ENCODE measurements at places on chromosomes 3 and 15. TPM values are rescaled to one million over a fixed set of nuclear protein-coding genes. Genes with fewer than 3 reads are reported as not detected.
A peak's percentile ranks its signal among the peaks of the same experiment; 100 is the strongest.

GRCh38 chr3:24156466-24156865, 211.4 kb downstream of the NR1D2 start:
- H3K27ac ChIP-seq = no peak overlapping the region
- H3K36me3 ChIP-seq = no peaks in the 10 kb centered on the region
- no peak overlapping the region for H3K4me3 ChIP-seq
- no peaks in the 10 kb centered on the region for H3K4me1 ChIP-seq
- H3K27me3 ChIP-seq = no peaks in the 10 kb centered on the region

The KNG1 gene
- polyA plus RNA-seq = not detected

- no peaks in the 10 kb centered on the region for H3K36me3 ChIP-seq
- H3K4me3 ChIP-seq = peak within 1 kb of the TSS; percentile 47
- DNase-seq = no peak
- no peak within 1 kb of the TSS for H3K27ac ChIP-seq
Measured at GRCh38 chr15:57591822-57592367, at the start of gene MYZAP. MYZAP (plus strand) TSS chr15:57591904; CDS start chr15:57592035, 131 bp downstream.

DNA sequence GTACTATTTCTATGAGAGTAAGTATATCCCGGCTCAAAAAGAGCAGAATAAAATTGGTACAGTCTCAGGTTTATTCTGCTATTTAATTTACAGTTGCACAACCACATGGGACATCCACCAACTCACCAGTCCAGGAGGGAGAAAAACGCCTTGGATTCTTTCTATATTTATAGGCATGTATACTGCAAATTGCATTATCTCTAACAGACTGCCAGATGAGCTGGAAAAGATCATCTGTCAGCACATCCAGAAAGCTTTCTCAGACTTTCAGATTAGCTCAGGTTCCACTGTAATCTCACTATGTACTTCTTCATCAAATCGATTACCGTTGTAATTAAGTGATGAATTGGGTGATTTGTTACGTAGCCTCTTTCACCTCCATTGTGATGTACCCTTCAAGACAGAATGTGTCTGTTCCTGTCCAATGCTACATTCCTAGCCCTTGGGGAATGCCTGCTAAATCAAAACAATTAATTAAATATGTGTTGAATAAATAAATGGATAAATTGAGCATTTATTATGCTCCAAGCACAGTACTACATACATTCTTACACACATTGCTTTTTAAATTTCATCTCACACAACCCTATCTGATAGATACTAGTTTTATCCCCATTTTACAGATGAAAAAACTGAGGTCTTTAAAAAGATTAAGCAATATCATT, 38.1 kb upstream of the TMC3 start:
- H3K36me3 ChIP-seq = no peaks in the 10 kb centered on the region
- H3K27ac ChIP-seq = no peak overlapping the region
- no peak overlapping the region for H3K4me3 ChIP-seq
- no peaks in the 10 kb centered on the region for H3K27me3 ChIP-seq

DNA sequence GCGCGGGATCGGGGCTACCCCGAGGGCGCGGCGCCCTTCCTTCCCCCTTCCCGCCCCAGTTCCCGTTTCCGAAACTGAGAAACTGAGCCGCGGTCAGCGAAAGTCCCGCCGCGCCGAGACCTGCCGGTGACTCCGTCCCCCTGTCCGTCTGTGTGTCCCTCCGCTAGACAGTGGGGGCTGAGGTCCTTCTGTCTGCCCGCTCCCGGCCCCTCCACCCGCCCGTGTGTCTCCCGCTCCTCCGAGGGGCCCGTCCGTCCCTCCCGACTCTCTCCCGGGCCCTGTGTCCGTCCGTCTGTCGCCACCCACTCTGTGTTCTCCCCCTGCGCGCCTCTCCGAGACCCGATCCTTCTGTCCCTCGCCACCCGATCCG, 426 bp downstream of the PRKCD start:
- no peaks in the 10 kb centered on the region for H3K36me3 ChIP-seq
- peaks cover 25% of the 10 kb centered on the region for H3K4me1 ChIP-seq
- H3K27me3 ChIP-seq = peaks cover 3% of the 10 kb centered on the region
- peak overlapping the region; percentile 66 for H3K4me3 ChIP-seq
- peak overlapping the region; percentile 61 for H3K27ac ChIP-seq
- DNase-seq = no peak

DNA sequence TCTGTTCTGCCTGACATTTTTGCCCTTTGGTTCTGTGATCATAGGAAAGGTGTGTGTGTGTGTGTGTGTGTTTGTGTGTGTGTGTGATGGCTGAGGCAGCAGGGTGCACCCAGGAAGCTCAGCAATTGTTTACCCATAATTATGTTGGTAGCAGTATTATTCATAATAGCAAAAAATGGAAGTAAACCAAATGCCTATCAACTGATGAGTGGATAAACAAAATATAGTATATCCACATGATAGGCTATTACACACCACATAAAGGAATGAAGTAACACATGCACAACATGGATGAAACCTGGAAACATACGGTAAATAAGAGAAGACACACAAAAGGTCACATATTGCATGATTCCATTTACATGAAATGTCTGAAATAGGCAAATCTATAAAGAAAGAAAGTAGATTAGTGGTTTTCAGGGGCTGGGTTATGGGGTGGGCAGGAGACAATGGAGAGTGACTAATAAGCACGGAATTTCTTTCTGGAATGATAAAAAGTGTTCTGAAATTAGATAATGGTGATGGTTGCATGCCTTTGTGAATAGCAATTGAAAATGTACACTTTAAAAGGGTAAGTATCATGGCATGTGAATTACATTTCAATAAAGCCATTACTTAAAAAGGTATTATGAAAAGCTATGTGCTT, 167.2 kb downstream of the POLR2M start:
- no peak overlapping the region for H3K27ac ChIP-seq
- H3K4me3 ChIP-seq = no peak overlapping the region
- H3K4me1 ChIP-seq = no peaks in the 10 kb centered on the region
- H3K27me3 ChIP-seq = no peaks in the 10 kb centered on the region
- DNase-seq = no peak

DNA sequence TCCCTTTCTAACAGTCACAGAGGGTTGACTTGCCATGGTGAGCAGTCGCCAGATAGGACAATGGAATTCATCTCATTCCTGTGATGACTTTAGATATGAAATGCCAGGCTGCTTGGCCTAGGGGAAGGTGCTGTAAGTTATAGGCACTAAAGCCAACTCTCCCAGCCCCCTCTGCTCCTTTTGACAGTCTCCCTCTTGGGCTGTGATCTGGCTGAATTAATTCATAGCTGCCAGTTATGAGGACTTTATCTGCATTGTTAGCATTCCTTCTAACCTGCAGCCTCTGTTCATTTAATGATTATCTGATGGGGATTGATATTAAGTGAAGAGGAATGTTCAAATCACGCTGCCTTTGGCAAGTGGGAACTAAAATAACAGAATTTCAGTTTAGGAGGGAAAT, 427.1 kb upstream of the RASGRP1 start:
- DNase-seq = no peak
- H3K4me3 ChIP-seq = no peak overlapping the region
- H3K27ac ChIP-seq = no peak overlapping the region
- H3K36me3 ChIP-seq = no peaks in the 10 kb centered on the region
- no peaks in the 10 kb centered on the region for H3K27me3 ChIP-seq
- H3K4me1 ChIP-seq = no peaks in the 10 kb centered on the region

The ZNF660 gene
- polyA plus RNA-seq = 0.07 TPM

DNA sequence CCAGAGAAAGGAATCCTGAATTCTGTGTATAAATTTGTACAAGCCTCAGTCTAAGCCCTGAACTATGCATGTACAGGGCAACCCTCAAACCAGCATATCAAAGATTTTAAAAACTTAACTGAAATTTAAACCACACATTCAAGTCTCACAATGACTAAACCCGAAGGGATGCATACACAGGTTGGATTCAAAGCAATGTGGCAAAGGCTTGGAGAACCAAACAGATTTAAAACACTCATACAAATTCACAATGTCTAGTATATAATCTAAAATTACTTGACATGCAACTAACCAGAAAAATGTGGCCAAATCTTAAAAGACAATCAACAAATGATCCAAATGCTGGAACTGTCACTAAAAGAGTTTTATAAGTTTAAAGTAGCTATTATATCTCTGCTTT, 36.4 kb downstream of the CEP152 start:
- H3K4me3 ChIP-seq = no peak overlapping the region
- no peak for DNase-seq
- no peak overlapping the region for H3K27ac ChIP-seq
- no peaks in the 10 kb centered on the region for H3K4me1 ChIP-seq
- no peaks in the 10 kb centered on the region for H3K27me3 ChIP-seq

GRCh38 chr15:80988148-80988796, 1.3 kb downstream of the MESD start:
- no peak for DNase-seq
- H3K27ac ChIP-seq = peak overlapping the region; percentile 88
- H3K27me3 ChIP-seq = no peaks in the 10 kb centered on the region
- H3K36me3 ChIP-seq = no peaks in the 10 kb centered on the region
- peaks cover 66% of the 10 kb centered on the region for H3K4me1 ChIP-seq
